ENCODE measurements at places on chromosomes 1 and 21.
A peak's percentile ranks its signal among the peaks of the same experiment; 100 is the strongest.

DNA sequence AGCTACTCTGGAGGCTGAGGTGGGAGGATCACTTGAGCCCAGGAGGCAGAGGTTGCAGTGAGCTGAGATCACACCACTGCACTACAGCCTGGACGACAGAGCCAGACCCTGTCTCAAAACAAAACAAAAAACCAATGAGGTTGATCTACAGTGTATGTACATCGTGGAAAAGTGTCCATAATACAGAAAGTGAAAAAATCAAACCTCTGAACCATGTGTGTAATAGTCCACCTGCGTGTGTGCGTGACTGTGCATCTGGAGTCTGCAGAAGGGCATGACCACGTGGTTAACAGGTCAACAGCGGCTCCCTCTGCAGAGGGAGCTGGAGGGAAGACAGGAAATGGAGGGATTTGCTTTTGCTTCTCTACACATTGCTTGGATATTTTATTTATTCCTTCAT, 32.4 kb upstream of the ENO1 start:
- no peak for DNase-seq

GRCh38 chr1:225843426-225843795, 33.5 kb downstream of the EPHX1 start:
- no peak for DNase-seq

DNA sequence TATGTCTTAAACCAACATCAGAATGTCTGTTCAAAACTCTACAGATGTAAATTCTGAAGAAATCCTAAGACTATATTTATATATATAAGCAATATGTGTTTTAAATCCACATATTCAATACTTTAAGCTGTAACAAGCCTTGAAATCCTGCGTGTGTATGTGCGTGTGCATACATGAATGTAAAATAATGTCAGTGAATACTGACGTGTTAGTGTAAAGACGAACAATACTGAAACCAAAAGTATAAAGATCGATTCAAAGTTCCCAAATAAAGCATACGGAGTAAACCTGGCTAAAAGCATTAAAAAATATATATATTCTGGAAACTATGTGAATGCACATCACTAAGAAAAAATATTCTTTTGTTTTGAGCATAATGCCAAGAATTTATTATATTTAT, 668.6 kb upstream of the NCAM2 start:
- no peak for DNase-seq

GRCh38 chr21:34029743-34030528, 43.4 kb upstream of the MRPS6 start:
- peak; percentile 86 for DNase-seq

GRCh38 chr21:26641062-26641461, 68.0 kb upstream of the CYYR1 start:
- no peak for DNase-seq

DNA sequence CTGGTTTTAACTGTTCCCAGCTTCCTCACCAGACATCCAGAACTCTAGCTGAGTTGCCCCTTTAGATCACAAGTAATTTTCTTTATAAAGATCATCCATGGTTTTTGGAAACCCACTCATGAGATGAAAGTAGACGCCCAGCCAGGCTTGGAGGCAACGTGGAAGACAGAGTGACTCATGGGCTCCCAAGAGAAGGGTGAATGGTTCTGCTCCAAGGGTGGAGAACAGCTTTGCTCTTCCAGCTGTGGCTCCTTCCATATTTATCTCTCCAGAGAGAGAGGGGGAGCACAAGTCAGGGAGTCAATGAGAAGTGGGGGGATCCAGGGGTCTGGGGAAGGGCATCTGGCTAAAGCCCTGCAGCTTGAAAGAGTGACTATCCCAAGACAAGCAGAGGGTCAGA, 13.8 kb downstream of the FAM78B start:
- DNase-seq = no peak

- DNase-seq = no peak
Observed at GRCh38 chr21:43881283-43881682, 16.3 kb downstream of the AGPAT3 start.

DNA sequence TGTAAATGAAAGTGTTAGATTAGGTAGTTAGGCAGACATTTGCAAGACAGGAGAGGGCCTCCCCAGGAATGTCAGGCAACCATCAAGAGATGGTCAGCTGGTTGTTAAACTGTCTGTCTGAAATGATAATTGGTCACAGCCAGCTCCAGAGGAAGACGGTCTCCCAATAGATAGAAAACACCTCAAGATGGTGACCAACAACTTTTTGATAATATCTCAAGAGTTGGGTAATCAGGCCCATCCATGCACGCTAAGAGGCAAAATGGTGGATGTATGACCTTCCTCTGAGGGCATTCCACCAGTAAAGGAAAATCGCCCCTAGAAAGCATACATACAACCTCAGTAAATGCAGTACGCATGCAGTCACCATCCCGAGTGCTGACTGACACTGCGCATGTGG, 118.2 kb downstream of the MAP3K21 start:
- DNase-seq = no peak

GRCh38 chr21:43771199-43771675, 4.9 kb downstream of the CSTB start:
- DNase-seq = no peak

- DNase-seq = no peak
Observed at GRCh38 chr1:14300991-14301703, 297.3 kb upstream of the KAZN start.

DNA sequence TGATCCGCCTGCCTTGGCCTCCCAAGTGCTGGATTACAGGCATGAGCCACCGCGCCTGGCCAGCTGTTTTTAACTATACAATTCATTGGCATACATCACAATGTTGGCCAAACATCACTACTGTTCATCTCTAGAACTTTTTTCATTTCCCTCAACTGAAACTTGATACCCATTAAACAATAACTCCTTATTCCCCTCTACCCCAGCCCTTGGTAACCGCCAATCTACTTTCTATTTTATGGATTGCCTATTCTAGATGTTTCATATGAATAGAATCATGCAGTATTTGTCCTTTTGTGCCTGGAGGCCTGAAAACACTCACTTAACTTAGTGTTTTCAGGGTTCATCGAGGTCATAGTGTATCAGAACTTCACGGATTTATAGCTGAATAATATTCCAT, 16.2 kb downstream of the BTF3L4 start:
- DNase-seq = no peak

GRCh38 chr1:30310966-30311742, 412.2 kb downstream of the MATN1 start:
- no peak for DNase-seq

DNA sequence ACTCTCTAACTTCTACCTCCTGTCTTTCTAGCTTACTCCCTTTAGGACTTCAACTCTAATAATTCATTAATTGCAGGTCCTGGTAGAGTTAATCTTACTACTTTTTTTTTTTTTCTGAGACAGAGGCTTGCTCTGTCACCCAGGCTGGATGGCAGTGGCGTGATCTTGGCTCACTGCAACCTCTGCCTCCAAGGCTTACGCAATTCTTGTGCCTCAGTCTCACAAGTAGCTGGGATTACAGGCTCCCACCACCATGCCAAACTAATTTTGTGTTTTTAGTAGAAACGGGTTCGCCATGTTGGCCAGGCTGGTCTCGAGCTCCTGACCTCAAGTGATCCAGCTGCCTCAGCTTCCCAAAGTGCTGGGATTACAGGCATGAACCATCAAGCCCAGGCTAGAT, 15.7 kb downstream of the BTBD8 start:
- no peak for DNase-seq

- DNase-seq = no peak
Observed at GRCh38 chr1:154993572-154994268, at the start of gene LENEP. Gene LENEP, plus strand, starts transcription at chr1:154993586. Its CDS starts 22 bp downstream, at chr1:154993608.

- peak; percentile 92 for DNase-seq
Observed at GRCh38 chr1:8015036-8015808, 10.9 kb downstream of the ERRFI1 start.

- DNase-seq = peak; percentile 41
Observed at GRCh38 chr1:207335695-207336363, 14.4 kb downstream of the CD55 start.

- no peak for DNase-seq
Observed at GRCh38 chr1:172340520-172340919, 80.0 kb upstream of the C1orf105 start.

DNA sequence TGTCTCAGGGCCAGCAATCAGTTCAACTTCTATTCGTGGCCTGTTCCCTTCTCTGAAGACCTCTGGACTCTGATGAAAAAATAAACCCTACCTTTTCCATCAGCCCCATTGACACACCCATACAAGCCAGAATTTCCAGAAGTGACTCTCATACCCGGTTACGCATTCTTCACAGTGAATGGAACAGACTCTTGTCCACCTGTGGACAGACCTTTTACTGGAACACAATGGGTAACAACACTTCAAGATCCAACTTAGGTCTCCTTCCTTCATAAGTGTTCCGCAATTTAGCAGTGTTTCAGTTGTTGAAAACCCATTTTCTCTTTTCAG, 2.6 kb upstream of the NPL start:
- no peak for DNase-seq

- DNase-seq = peak; percentile 66
Observed at GRCh38 chr1:180577361-180577760, 18.6 kb downstream of the OVAAL start.

DNA sequence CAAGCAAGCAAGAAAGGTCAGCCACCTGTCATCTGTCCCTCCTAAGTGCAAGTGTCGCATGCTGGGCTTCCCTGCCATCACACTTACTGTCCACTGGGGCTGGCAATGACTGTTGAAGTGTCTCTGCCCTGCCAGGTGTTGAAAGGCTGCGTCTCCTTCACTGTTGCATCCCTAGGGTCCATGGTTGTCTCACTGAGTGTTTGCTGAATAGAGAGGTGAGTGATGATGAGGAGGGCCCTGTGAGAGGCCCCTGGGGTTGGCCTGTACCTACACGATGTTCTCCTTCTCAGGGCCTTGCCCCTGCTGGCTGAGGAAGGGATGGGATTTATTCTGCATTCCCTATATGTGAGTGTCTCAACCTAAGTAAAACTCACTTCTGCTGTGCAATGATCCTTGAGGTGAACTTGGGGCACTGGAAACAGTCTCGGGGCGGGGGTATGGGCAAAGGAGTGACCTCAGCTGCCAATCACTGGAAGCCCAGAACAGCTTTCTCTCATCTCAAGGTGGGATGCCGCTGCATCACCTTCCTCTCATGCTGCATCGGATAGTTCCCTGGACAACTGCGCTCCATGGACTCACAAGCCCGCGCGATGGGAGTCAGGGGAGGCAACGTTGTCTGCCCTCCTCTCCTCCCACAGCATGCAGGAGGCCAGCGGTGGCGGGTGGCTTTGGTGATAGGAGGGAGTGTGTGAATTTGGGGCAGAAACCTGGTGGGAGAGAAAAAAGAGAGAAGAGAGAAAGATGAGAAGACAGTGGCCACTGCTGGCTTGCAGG, 35.8 kb upstream of the SOX13 start:
- no peak for DNase-seq

GRCh38 chr1:245771511-245772281, 616.9 kb downstream of the KIF26B start:
- peak; percentile 88 for DNase-seq

All from fibroblast of pulmonary artery (primary cell).